ENCODE measurements at places on chromosomes 2 and 18.

DNA sequence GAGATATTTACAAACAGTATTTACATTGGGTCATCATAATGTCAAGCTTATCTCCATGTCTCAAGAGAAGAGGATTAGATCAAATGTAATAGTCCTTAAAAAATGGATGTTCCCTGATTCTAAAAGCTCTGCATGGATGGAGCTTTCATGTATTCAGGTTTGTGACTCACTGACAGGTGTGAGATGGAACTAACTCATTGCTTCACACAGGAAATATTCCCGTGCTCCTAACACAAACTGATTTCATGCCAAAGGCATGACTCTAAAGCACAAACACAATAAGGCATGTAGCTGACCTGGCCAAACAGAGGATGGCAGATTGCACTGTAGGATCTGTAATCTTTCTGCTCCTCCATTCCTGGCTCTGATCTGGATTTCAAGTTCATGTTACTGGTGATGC lies 110.0 kb downstream of the ALK start:
- no peak for DNase-seq

GRCh38 chr2:208315081-208315788 lies 49.2 kb downstream of the PIKFYVE start:
- peak; percentile 18 for DNase-seq

- no peak for DNase-seq
Observed at GRCh38 chr18:57175532-57175931, 28.6 kb downstream of the BOD1L2 start.

DNA sequence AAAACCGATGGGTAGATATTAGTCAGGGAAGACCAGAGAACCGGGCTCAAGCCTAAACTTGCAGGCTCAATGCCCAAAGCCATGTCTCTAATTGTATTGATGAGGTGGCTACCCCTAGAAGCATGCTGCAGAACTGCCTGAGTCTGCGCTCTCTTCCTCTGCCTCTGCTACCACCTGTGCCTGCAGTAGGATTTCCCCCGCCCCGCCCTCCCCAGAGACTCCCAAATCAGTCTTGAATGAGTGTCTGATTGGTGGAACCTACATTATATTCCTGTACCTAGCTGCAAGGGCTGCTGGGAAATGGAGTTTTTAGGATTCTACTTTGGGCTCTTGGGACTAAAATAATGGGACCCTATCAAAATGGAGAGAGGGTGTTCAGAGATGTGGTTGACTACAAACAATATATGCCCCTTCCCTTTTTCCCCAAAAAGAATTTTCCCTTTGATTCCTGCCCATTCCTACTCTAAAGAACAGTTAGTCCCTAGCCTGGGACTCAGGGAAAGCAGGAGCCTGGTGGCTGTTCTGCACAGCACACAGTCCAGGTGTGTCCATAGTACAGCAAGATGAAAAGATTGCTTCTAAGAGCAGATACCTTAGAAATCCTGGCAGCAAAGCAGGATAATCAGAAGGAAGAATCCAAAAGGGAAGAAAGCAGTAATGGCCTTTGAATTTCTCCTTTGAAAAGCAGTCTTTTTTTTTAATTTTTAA lies 12.5 kb downstream of the GRP start:
- DNase-seq = no peak

- DNase-seq = no peak
Observed at GRCh38 chr2:12884713-12885282, 168.1 kb downstream of the TRIB2 start.

DNA sequence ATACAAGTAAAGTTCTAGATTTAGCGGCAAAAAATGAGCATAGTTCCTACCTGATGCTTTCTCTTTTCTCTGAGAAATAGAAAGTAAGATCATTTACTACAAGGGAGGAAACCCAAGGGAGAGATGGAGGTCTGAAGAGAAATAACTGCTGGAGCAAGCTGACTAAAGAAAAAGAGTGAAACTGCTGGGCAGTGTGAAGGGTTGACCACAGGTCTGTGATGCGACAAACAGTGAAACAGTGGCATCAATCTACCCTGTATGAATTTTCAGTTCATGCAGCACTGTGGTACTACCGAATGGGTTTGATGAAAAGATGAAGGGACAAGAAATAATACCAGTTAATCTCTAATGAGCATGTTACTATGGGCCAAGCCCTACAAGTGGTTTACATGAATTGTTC lies 52.2 kb downstream of the CUL3 start:
- DNase-seq = no peak

DNA sequence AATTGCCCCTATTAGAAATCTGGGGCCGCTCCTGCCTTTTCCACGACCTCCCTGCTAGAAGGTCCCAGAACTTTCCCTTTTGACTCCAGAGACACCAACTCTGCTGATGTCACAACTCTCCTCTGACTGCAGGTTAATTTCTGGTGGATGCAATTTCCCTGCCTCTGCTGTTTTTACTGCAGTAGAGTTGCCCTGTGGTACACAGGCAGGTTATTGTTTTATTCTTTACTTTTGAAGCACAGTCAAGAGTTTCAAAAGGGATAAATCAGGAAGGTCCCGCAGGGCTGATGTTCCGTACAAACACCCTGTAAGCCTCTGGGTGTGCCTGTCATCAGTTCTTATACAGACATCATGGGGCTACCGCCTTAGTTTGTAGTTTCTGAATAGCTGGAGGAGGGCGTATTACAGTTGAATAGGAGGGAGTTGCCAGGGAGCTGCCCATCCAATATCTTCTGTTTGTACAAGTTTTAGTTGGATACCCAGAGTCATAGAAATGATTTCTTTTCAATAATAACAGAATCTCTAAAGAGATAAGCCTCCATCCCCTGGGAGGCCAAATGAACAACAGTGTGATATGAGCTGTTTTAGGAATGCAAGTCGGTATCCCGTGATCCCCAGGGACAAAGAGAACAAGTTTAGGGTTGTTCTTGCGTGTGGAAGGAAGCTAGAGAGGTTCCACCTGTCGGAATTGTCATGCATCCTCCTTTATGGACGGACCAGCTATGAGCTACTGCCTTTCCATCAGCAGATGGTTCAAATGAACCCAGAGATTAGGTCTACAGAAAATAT lies 108.4 kb upstream of the COPS8 start:
- no peak for DNase-seq

DNA sequence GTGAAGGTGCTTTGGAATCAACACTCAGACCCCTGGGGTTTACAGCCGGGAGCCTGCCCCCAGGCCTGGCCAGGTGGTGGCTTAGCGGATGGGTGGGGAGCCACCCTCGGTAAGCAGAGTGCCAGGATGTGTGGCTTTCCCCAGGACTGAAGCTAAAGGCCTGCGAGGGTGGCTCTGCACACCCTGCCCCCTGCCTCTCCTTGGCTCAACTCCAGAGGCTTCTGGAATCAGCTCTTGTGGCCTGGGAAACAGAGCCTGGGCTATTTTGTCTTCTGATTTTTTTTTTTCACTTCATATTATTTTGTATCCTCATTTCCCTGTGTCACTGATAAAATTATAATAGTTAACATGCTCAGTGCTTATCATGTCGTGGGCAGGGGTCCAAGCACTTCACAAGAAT lies 79.8 kb downstream of the RHOB start:
- no peak for DNase-seq

DNA sequence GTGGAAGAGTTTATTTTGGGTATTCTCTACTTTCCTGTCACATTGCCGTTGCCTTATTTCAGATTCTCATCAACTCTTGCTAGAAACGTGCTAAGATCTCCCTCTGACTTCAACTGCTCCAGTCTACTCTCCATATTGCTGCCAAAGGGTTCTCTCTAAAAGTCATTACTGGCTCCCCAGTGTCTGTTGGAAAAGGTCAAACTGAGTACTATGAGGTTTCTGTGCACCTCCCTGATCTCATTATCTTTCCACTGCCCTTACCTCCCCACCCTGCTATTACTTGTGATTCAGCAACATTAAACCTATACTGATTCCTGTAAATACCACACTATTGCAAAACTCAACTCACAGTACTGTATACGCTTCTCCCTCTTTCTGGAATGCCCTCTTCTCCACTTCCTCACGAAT lies 1.9 kb upstream of the KRCC1 start:
- peak; percentile 64 for DNase-seq

DNA sequence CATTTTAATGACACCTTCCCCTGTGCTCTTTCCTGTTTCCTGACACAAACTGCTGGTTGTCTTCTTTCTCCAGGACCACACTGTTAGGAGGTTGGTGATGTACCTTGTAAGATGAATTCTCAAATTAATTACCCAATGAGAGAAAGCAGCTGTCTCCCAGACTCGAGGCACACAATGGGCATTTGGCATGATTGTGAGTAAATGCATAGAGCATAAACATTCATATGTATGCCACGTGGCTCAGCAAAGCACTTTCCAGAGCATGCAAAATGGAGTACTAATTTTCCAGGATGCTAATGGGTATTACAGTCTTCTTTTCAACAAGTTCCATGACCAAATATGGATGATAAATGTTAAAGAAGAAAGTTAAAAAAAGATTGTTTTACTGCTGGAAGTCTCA lies 235.2 kb upstream of the KLHL29 start:
- no peak for DNase-seq

DNA sequence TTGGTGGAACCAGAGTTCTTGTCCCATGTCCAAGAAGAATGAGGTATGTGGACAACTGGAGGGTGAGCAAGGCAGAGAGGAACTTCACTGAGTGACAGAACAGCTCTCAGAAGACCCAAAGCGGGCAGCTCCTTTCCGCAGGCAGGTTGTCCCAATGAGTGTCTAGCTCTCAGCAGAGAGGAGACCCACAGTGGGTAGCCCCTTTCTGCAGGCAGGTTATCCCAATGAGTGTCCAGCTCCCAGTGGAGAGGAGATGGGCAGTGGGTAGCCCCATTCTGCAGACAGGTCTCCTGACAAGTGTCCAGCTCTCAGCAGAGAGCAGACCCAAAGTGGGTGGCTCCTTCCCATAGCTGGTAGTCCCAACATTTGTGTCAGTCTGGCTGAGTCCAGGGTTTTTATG lies 69.6 kb downstream of the SRBD1 start:
- no peak for DNase-seq

DNA sequence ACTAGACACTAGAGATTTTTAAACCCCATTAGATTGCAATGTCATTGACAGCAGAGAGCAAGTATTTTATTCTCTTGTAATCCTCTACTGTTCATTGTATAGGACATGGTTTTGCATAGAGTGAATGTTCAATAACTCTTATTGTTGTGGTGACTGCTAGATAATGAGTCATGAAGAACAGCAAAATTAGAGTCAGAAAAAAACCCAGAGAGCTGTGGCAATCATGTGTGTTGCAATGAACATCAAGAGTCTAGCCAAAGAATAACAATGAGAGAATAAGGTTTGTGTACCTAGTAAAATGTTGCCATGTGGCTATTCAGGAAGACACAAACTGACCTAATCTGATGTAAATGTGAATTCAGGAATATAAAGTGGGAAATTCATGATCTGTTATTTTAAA lies 684.0 kb downstream of the DSC3 start:
- DNase-seq = no peak
